ENCODE measurements at places on chromosomes 2 and 18.

- DNase-seq: peak; percentile 72
Measured at GRCh38 chr18:35582899-35583558, 1.5 kb downstream of the GALNT1 start.

- DNase-seq: peak; percentile 78
Measured at GRCh38 chr2:236078297-236079255, 89.6 kb downstream of the GBX2 start.

GRCh38 chr2:136098441-136098840 is 19.5 kb downstream of the CXCR4 start:
- no peak for DNase-seq

DNA sequence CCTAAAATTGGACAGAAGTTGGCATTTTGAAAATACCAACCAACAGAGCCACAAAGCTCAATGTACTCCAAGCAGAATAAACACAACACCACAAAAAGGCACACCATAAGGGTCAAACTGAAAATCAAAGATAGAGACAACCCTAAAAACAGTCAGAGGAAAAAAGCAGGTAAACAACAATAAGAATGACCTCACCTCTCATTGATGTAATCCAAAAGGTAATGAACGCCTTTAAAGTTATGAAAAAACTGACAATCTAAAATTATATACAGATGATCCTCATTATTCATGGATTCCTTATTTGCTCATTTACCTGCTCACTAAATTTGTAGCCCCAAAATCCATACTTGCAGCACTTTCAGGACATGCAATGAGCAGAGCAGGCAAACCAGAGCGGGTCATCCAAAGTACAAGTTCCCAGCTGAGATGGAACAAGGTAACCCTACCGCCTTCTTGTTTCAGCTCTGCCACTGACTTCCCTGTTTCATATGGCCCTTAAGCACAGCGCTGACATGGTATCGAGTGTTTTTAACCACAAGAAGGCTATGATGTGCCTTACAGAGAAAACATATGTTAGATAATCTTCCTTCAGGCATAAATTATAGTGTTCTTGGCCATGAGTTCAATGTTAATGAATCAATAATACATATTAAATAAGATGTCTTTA is 17.0 kb downstream of the RTN4 start:
- peak; percentile 61 for DNase-seq

GRCh38 chr2:120251078-120251477 is 1.6 kb upstream of the RALB start:
- no peak for DNase-seq
